ENCODE measurements at places on chromosomes 1 and 21.
A peak's percentile ranks its signal among the peaks of the same experiment; 100 is the strongest.

- no peak for DNase-seq
These were observed 318.6 kb upstream of the TMPRSS15 start for GRCh38 chr21:18722193-18722592.

DNA sequence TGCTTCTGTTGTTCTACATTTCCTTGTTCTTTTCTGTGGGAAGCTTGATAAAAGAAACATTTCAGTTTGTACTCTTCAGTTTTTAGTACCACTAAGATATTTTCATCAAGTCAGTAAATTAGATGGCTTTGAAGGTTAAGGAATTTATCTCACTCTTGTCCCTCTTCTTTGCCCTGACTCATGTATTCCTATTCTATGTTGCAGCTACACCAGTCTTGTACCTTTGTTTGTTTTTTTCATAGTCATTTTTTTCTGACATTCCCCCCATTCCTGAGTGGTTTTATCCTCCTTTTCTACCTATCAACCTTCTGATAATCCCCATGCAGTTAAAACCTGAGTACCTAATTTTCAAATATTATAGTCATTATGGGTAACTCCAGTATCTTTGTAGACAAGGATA, 65.4 kb downstream of the MAST2 start:
- DNase-seq, result no peak

- DNase-seq, result peak; percentile 30
These were observed 26.1 kb upstream of the PRSS38 start for GRCh38 chr1:227789084-227790033.

- DNase-seq, result no peak
These were observed 548.9 kb downstream of the MATN1 start for GRCh38 chr1:30174499-30174898.

- DNase-seq, result no peak
These were observed 479.4 kb upstream of the PKN2 start for GRCh38 chr1:88204612-88205167.

DNA sequence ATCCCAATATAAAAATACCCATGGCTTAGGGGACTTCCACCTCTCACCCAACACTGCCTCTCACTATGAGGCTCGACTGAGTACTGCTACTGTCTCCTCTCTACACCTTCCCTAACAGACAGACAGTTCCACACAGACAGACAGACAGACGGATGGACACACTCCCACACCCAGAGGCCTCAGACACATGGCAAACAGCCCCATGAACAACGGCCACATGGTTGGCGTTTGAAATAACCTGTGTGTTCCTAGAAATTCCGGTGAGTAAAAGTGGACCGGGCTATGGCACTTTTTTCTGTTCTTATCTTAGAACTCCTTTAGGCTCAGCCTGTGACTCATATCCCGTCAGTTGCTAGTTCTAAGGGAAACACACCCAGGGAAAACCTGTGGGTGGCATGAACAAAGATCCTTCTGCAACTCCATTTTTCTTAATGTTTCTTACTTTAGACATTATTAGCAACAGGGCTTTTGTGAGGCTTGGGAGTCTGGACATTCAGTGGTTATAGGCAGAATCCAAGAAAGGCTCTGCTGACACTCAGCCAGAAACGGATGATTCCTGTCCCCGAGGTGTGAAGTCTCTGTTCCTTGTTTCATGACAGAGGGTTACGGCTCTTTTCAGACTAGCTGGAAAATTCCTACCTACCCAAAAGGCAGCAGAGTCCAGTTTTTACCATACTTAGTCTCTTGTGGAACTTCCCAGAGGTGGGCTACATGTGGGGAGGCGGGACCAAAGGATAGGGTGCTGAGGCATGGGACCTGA, 90.5 kb upstream of the TLR5 start:
- DNase-seq, result peak; percentile 80

- DNase-seq, result no peak
These were observed 139.5 kb upstream of the SMYD2 start for GRCh38 chr1:214141486-214141885.

DNA sequence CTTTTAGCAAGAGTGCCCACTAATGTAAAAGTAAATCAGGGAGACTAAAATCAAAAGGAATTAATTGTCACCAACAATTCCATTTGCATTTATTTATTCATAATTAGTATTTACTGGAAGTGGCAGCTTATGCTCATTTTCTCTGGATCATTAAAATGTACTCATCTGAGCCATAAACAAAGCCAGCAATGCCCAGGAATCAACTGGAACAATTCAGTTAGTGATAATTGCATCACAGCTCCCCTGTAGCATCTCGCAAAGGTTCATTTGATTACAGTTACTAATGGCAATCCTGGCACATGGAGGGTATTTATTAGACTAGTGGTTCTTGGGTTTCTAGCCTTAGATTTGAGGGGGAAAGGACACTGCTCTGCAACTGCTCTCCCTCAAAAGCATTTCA, 92.7 kb upstream of the C1orf21 start:
- DNase-seq, result no peak

DNA sequence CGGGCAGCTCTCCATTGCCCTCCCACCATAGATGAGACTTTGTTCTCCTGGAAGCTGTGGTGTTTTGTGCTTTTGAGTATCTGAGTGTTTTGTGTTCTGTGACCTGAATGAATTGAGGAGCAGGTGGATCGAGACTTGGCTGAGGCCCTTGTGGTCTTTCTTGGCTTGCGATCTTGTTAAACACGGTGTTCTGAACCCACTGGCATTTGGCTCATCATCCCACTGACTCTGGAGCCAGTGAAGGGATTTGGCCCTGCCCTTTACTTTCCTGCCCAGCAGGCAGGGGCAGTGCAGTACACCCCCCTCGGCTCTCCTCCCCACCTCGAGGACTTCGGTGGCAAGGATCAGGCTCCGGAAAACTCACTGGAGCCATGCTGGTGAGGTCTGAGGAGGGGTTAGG, 30.6 kb downstream of the PKNOX1 start:
- DNase-seq, result no peak

DNA sequence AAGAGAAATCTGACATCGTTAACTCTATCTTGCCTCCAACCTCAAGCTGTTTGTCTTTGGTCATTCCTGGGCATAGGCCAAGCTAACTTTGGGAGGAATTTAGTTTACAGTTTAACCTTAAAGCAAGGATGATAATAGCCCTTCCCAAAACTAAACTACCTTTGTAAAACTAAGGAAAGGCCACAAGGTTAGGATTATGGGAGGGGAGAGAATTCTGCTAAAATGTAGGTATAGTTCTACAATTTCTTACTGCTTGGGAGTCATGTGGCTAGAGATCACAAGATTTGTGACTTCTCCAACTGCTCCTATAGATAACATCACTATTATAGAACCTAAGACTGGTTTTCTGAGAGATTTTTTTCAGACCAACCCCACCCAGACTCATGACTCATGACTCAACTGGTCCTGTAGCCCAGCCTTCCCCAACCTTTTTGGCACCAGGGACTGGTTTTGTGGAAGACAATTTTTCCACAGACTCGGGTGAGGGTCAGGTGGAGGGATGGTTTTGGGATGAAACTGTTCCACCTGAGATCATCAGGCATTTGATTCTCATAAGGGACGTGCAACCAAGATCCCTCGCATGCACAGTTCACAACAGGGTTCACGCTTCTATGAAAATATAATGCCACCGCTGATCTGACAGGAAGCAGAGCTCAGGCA, 70.7 kb upstream of the MUTYH start:
- DNase-seq, result peak; percentile 22

DNA sequence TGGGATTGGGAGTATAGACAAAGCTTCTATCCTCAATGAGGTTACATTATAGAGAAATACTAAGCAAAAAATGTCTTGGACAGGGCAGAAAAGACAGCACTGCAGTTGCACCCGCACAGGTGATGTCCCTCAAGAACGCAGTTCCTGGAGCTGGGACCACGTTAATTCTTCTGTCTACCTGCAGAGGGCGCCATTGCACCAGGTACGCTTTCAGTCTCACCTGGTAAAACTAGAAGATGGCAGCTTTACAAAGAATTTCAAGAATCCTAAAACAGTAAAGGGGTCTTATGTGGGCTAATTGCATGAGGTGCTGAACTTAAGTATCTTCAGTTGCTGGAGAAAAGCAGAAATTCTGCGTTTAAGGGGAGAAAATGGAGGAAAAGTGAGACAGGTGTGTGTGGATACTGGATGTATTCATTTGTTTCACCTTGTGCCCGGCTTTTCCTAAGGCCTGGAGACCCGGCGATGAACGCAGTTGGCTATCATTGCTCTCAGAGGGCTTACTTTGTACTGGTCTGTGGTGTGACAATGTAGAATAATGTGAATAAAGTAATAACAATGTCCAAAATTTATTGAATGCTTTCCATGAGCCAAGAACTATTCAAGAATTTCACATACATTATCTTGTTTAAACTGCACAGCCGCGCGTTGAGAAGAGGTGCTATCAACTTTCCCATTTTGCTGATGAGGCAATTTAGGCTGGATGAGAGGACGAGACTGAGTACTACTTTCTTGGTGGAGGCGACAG, 276.3 kb upstream of the GREM2 start:
- DNase-seq, result peak; percentile 22

DNA sequence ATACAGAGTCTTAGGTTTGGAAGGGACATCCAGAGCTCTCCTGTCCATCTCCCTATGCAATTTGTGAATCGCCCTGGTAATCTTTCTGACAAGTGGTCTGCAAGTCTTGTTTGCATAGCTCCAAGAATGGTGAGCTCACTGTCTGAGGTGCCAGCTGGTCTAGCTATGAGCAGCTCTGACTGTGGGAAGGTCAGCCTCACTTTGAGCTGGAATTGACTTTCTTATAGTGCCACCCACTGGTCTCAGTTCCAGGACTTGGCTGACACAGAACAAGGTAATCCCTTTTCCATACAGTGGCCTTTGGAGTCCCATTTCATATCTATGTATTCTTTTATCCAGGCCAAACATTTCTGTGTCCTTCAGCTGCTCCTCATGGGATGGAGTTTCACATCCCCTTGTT, 95.6 kb upstream of the C8B start:
- peak; percentile 6 for DNase-seq

DNA sequence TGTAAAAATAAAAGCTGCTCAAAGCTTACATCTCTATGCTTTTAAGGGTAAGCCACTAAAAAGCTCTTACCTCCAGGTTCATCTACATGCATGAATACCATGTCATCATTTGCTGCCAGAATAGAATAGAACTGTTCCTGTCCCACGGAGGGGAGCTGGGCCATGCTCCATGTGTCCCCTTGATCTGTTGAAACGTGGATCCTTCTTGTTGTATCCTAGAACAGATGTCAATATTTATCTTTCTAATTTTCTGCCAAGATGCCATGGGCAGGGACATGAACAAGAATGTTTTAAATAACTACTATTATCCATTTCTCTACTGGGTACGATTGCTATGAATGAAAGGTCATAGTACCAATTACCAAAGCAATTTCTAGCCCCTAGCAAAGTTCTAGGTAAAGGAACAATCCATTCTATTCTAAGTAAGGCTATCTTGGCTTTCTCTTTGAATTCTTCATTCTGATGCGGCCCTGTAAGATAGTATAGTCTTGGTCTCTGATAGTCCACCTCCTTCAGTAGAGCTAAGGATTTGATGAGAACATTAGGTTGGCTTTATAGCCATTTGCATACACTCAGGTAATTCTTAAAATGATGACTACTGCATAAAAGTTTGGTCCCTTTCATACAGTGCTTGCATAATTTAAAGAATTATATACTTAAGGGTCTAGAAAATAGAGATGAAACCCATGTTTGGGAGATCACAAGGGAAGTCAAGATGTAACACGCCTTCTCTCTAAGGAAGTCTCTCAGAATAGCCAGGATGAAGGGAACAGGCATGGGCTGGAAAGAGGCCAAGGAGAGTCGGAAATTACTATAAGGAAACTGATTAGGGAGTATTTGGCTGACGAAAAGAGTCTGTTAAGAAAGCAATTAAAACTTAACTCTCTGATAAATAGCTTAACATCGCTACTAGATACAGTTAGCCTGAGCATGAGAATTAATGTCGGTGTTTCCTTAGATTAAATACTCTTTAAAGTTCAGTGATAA, 35.4 kb upstream of the MYBPHL start:
- no peak for DNase-seq

DNA sequence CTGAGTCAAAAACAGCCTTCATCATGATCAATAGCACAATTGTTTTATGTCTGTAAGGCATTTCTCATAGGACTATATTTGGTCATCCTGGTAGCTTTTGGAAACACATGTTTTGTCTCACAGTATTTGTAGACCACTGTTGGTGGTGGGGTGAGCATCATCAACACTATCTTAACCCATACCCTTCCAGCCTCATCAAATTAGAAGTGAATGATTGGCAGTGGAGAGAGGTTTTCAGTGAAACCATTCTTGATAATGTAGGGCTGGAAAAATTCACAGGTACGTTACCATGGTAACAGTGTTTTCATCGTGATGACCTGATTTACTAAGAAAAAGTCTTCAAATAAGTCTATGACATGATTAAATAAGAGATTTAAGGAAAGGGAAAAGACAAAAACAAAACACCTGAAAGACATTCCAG, 45.3 kb upstream of the C1orf105 start:
- no peak for DNase-seq

GRCh38 chr1:233606813-233607212, 7.1 kb upstream of the KCNK1 start:
- DNase-seq, result no peak

- no peak for DNase-seq
These were observed 60.1 kb upstream of the PTGS2 start for GRCh38 chr1:186740324-186740723.

GRCh38 chr21:31335957-31336738, 7.9 kb downstream of the TIAM1 start:
- DNase-seq, result peak; percentile 89

DNA sequence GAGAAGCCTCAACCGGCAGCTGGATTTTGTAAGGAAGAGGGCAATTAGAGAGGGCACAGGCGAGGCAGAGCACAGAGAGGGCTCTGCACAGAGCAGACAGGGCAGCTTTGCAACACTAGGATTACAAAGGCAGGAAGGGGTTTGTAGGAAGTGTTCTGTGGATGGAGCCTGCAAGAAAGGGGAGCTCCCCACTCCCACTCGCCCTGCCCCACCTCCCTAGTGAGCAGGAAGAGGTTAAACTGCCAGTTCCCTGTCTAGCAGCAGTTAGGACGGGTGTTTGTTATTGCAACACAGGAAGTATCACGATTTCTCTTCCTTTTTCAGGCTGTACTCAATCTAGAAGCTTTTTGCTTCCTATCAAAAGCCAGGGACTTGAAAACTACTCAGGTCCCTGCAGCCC, 63.3 kb upstream of the LRRC8D start:
- peak; percentile 6 for DNase-seq

- DNase-seq, result no peak
These were observed 39.9 kb upstream of the NFASC start for GRCh38 chr1:204830747-204831146.

- no peak for DNase-seq
These were observed 319.8 kb upstream of the RRP15 start for GRCh38 chr1:217965156-217965786.

DNA sequence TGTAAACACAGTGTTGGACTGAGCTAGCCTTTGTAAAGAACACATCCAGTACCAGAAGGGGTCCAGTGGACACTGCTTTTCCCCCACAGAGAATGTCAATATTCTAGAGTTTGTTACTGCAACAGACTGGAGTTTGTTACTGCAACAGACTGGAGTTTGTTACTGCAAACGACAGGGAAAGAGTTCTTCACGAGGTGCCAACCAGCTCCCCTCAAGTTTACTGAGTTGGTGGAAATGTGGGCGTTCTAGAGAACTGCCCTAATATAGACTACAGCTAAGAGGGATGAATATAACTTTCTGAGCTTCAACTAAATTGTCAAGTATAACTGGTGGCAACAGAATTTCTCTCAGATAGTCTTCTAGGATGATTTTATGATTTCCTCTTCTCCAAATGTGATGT, 73.8 kb upstream of the NEK2 start:
- no peak for DNase-seq

All from EL (cell line).